Activated naive CD4-positive, alpha-beta T cell treated with anti-CD3 and anti-CD28 coated beads for 36 hours (primary cell): ENCODE measurements at places on chromosomes 6 and 20. TPM values are rescaled to one million over a fixed set of nuclear protein-coding genes. Genes with fewer than 3 reads are reported as not detected.

DNA sequence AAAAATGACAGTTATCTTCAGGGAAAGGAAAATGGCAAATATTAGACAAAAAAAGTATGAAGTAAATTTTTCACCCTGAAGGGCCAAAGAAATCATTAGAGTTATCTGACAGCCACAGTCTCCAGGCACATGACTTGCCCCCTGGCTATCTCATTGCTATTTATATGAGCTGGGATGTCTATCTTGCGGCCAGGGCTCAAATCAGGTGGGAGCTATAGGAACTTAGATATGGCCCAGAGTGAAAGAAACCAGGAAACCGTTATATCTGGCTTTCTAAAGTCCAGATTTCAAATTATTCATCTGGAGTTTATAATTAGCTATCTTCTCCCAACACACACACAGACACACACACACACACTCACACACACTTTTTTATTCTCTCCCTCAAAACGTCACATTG is 135.3 kb upstream of the EEF1E1 start:
- DNase-seq, result no peak

DNA sequence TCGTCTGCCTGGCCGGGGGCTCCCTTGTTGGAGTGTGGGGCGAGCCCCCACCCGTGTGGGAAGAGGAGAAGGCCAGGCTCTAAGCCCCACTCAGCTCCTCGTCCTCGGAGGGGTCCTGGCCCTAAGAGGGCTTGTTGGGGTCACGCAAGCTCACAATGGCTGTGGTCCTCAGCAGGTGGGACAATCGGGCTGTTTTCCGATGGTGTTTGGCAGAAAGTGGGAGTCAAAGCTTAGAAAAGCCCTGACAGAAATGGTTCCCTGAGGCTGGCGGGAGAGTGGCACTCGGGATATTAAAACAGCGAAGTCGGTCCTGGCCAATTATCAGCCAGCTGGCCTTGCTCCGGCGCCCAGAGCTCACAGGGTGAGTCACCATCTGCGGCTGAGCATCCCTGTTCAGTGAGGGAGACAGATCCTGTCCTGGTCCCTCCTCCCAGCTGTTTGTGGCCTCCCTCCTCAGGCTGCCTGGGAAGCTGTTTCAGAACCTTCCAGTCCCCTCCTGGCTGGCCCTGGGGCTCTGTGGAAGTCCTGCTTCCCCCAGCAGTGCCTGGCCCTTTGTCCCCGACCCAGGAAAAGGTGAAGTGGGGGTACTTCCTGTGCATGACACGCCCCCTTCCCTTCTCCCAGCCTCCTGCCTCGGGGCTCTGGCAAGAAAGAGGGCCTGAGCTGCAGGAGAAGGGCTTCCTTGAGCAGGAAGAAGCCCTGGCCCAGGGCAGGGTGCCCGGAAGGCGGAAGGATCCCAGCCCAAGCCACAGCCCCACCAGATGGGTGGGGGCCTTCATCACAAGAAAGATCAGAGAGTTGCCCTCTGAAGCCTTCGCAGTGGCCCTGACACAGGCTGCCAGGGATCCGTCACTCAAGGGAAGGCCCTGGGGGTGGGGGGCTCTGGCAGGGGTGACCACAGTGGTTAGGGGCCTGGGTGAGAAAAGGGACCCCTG is 53.6 kb upstream of the BHLHE23 start:
- DNase-seq, result no peak

The TFAP2A gene
- total RNA-seq, result 0.30 TPM

GRCh38 chr20:753897-754635 is 14.2 kb downstream of the SLC52A3 start:
- DNase-seq, result no peak

The SEMG1 gene
- not detected for total RNA-seq

GRCh38 chr20:18101125-18101810 is 36.4 kb upstream of the KAT14 start:
- DNase-seq, result no peak

The BTN1A1 gene
- total RNA-seq, result 0.07 TPM

DNA sequence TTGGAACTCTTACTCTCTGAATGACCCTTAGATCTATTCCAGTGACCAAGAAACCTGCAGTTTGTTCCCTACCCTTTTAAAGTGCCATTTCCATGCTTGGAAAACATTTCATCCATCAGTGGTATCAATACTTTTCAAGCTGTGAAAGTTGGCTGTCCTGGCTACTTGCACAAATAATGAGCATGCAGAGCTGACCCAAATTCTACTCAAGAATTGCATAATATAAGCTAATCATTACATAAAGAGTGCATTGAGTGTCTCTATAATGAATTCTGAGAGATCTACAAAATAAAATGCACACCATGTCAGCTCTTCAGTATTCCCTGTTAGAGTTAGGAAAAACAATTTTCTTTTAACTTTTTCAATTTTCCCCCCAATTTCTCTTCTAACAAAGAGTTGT is 181.3 kb upstream of the HS3ST5 start:
- no peak for DNase-seq

The TRIM31 gene
- total RNA-seq, result not detected

DNA sequence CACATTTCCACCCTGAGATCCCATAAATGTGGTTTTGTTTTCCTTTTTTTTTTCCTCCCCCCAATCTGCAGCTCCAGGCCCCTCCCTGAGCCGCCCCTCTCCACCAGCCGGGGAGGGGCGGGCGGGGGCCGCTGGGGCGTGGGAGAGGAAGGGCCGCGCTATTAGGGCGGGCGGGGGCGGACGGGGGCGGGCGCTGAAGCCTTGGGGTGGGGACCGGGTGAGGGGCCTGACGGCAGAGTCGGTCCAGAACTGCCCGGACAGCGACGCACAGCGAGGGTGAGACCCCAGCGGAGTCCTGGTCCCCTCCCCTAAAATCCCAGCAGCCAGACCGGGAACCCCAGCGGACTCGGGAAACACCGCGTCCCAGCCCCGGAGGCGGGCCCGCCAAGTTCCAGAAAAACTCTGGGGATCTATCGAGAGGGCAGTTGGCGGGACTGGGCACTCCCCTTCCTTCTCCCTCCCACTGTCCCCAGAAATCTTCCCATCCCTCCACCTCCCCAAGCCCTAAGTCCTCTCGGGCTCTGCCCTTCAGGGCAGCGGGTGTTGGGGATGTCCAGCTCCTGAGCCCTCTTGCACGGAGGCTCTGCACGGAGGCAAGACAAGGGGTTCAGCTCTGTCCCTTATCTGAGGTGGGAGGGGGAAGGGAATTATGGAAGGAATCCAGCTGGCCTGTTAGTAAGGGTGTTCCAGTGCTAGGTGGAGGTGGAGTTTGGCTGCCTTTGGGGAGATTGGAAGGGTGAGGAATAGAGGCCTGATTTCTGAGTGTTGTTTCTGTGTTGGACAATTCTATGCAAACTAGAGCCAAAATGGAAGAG is at the start of gene PRICKLE4:
Gene PRICKLE4, plus strand, starts transcription at position 232 of the 815 bp plus-strand sequence. CDS start 2,692 bp downstream, outside the sequence.
- DNase-seq, result no peak

GRCh38 chr20:7828437-7828836 is 111.8 kb downstream of the HAO1 start:
- DNase-seq, result no peak

DNA sequence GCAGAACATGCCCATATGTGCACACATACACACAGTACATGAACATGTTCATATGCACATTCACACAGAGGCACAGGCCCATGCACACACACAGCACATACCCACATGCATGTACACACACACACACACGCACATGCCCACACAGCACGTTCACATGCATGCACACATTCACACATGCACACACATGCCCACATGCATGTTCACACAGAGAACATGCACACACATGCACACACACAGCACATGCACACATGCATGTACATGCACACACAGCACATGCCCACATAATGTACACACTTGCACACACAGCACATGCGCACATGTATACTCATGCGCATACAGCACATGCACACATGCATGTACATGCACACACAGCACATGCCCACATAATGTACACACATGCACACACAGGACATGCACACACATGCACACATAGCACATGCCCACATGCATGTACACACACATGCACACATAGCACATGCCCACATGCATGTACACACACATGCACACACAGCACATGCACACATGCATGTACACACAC is 25.9 kb downstream of the RNASET2 start:
- no peak for DNase-seq
